ENCODE measurements at places on chromosomes 3 and 15. TPM values are rescaled to one million over a fixed set of nuclear protein-coding genes. Genes with fewer than 3 reads are reported as not detected.

- peak overlapping the region; percentile 81 for H3K27ac ChIP-seq
- H3K36me3 ChIP-seq, result no peaks in the 10 kb centered on the region
- H3K4me1 ChIP-seq, result peaks cover 55% of the 10 kb centered on the region
These were observed 295.2 kb upstream of the THBS1 start for GRCh38 chr15:39285663-39286062.

- H3K4me1 ChIP-seq, result peaks cover 28% of the 10 kb centered on the region
- peaks cover 18% of the 10 kb centered on the region for H3K36me3 ChIP-seq
- peak overlapping the region; percentile 59 for H3K27ac ChIP-seq
- H3K4me3 ChIP-seq, result peak overlapping the region; percentile 81
- peak; percentile 91 for DNase-seq
- H3K27me3 ChIP-seq, result no peaks in the 10 kb centered on the region
These were observed 936 bp downstream of the ZXDC start for GRCh38 chr3:126474498-126475412.

- no peak for DNase-seq
- H3K4me3 ChIP-seq, result no peak overlapping the region
- no peaks in the 10 kb centered on the region for H3K27me3 ChIP-seq
- peaks cover 7% of the 10 kb centered on the region for H3K36me3 ChIP-seq
- peaks cover 6% of the 10 kb centered on the region for H3K4me1 ChIP-seq
These were observed 227.8 kb downstream of the CDIN1 start for GRCh38 chr15:36807134-36807764.

DNA sequence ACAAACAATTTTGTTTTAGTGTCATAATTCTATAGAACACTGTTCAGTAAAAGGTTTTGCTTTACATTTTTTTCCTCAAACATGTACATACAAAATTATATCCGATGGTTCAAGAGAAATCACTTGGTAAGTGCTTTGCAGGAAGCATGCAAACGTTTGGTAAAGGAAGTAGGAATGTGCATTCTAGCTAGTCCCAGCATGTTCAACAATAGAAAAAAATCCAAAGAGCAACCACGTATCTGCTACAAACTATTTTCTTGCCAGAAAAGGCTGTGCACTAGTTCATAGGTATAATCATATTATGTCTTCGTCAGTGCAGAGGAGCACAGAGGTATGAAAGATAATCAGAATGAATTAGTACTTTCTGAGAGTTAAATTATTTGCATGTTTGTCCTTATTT, 58.0 kb downstream of the GPR160 start:
- H3K4me1 ChIP-seq, result no peaks in the 10 kb centered on the region
- no peak overlapping the region for H3K27ac ChIP-seq
- DNase-seq, result no peak
- H3K36me3 ChIP-seq, result peaks cover 45% of the 10 kb centered on the region

DNA sequence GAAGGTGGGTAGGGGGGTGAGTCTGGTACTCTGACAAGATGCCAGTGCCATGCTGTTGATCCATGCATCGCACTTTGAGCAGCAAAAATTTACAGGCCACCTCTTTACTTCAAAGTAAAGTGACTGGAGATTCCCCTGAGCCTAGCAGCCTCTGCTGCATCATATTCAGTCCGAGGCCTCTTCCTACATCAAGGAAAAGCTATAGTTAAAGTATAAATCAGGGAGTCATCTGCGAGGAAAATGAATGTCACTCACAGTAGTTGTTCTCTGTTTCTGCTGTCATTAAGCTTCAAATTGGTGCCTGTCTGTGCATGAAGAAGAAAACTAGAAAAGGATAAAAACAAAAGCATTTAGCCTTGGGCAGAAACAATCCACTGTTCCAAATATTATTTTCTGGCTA, 706.2 kb downstream of the TBL1XR1 start:
- no peak overlapping the region for H3K4me3 ChIP-seq
- H3K4me1 ChIP-seq, result no peaks in the 10 kb centered on the region
- no peaks in the 10 kb centered on the region for H3K27me3 ChIP-seq
- no peak for DNase-seq
- H3K36me3 ChIP-seq, result no peaks in the 10 kb centered on the region

DNA sequence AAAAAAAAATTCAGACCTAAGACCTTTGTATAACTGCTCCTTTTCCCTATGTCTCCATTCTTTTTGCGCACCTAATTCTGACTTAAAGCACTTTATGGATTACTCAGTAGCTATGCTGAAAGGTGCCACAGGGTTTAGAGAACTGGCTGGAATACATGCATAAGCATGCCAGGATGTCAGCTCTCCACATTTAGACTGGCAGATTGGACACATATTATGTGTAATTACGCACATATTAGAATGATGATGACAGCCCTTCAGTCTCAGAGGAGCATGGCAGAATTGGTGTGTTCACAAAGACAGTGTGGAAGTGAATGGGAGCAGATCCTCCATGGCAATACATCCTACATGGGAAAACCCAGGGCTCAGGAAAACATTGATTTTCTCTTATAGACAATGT, 108.1 kb upstream of the LSAMP start:
- no peaks in the 10 kb centered on the region for H3K4me1 ChIP-seq
- DNase-seq, result no peak
- no peak overlapping the region for H3K4me3 ChIP-seq
- H3K27ac ChIP-seq, result no peak overlapping the region
- H3K36me3 ChIP-seq, result no peaks in the 10 kb centered on the region
- no peaks in the 10 kb centered on the region for H3K27me3 ChIP-seq

DNA sequence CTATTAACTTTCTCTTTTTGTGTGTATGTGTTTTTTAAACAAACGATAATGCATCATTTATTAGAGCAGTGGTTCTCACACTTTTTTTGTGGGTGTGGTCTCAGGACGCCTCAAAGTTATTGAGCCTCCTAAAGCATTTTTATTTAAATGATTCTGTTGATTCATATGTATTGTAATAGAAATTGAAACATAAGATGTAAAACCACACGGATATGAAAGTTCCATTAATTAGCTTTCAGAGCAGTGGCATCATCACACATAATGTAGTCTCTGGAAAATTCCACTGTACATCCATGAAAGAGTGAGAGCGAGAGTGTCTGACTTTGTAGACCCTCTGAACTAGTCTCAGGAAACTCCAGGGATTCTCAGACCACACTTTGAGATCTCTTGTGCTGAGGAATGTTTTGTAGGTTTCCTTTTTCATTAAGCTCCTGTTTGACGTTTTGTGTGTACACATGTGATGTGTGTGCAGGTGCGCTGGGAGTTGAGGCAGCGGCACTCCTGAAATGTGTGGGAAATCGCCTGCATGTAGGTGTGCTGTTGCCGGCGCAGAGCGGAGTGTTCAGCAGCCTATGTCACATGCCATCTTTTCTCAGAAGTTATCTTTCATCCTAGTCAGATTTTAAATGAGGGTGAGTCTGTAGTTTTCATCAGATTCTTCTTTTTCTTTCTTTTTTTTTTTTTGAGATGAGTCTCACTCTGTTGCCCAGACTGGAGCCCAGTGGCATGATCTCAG, 5.3 kb upstream of the TRAK1 start:
- no peak for DNase-seq
- no peaks in the 10 kb centered on the region for H3K27me3 ChIP-seq
- H3K36me3 ChIP-seq, result peaks cover 5% of the 10 kb centered on the region
- H3K27ac ChIP-seq, result no peak overlapping the region
- peaks cover 19% of the 10 kb centered on the region for H3K4me1 ChIP-seq

- peaks cover 7% of the 10 kb centered on the region for H3K4me1 ChIP-seq
- no peaks in the 10 kb centered on the region for H3K27me3 ChIP-seq
- H3K36me3 ChIP-seq, result no peaks in the 10 kb centered on the region
These were observed 252.4 kb upstream of the CCDC54 start for GRCh38 chr3:107124885-107125284.

GRCh38 chr3:25585361-25586166, 79.1 kb downstream of the TOP2B start:
- peak overlapping the region; percentile 18 for H3K27ac ChIP-seq
- H3K27me3 ChIP-seq, result no peaks in the 10 kb centered on the region
- peak; percentile 74 for DNase-seq

GRCh38 chr15:62450061-62450460, 285.0 kb upstream of the C2CD4B start:
- H3K36me3 ChIP-seq, result no peaks in the 10 kb centered on the region
- peaks cover 29% of the 10 kb centered on the region for H3K4me1 ChIP-seq
- H3K4me3 ChIP-seq, result no peak overlapping the region
- H3K27ac ChIP-seq, result no peak overlapping the region
- no peaks in the 10 kb centered on the region for H3K27me3 ChIP-seq

- peaks cover 11% of the 10 kb centered on the region for H3K4me1 ChIP-seq
- no peaks in the 10 kb centered on the region for H3K27me3 ChIP-seq
- no peak overlapping the region for H3K4me3 ChIP-seq
- H3K27ac ChIP-seq, result peak overlapping the region; percentile 57
- peak; percentile 95 for DNase-seq
These were observed 48.7 kb upstream of the NR2E3 start for GRCh38 chr15:71761649-71762048.

DNA sequence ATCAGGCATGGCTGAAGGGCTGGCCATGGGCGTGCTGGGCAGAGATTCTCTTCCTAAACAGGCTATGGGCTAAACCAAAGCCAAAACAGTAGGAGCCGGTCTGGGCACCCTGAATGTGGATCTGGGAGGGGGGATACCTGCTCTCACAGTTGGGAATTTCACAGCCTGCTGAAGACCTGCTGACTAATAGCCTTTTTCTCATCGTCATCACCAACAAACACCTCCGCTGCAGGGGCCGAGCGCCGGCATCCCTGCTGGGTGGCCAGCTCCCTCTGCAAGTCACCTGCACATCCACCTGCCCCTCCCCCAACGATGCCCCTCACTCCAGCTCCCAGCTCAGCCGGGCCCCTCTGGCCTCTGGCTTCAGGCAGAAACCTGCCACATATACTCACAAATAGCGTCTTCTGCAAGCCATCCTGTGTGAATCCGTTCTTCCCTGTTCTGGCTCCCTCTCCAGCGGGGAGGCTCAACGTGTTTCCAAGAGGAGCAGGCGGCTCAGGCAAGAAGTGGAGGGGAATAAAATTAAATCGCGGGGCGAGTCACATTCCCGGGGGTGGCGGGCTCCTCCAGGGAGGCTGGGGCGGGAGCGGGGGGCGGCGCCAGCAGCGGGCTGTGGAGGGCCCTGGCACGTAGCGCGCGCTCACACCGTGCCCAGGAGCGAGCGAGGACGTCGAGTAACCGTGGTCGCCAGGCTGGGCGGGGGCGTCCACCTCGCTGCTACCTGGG, 466 bp downstream of the IQSEC1 start:
- peaks cover 11% of the 10 kb centered on the region for H3K4me1 ChIP-seq
- H3K27me3 ChIP-seq, result peaks cover 55% of the 10 kb centered on the region
- DNase-seq, result no peak
- H3K36me3 ChIP-seq, result no peaks in the 10 kb centered on the region

DNA sequence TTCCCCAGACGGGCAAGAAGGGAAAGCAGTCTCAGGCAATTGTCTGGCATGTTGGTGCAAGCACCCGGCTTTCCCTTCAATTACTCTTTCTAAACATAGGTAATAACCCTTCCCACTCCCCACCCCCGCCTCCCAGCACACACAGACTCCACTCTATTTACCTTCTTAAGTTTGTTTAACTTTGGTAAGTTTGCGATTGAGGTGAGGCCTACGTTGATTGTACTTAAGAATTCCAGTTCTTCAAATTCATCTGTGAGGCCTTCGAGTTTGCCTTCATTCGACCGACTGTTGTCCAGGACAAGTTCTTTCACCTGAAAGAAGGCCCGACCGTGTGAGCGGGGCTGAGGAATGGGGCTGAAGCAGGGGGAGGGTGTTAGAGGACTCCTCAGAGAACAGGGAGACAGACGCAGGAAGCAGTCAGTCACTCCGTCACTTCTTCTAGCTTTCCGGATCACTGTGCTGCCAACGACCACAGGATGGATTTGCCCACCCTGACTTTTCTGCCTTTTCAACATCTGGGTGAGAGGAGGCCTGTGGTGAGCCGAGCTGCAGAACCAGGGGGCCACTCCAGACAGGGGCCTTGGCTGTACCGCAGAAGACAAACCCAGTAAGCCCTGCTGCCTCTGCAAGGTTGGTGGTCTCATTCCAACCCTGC, 33.0 kb downstream of the ANP32A start:
- H3K4me1 ChIP-seq, result no peaks in the 10 kb centered on the region
- DNase-seq, result no peak
- no peak overlapping the region for H3K4me3 ChIP-seq
- H3K27ac ChIP-seq, result no peak overlapping the region
- no peaks in the 10 kb centered on the region for H3K27me3 ChIP-seq
- peaks cover 40% of the 10 kb centered on the region for H3K36me3 ChIP-seq

- H3K36me3 ChIP-seq, result no peaks in the 10 kb centered on the region
- peaks cover 42% of the 10 kb centered on the region for H3K4me1 ChIP-seq
- H3K27me3 ChIP-seq, result no peaks in the 10 kb centered on the region
These were observed 170.3 kb upstream of the CCDC54 start for GRCh38 chr3:107206945-107207344.

DNA sequence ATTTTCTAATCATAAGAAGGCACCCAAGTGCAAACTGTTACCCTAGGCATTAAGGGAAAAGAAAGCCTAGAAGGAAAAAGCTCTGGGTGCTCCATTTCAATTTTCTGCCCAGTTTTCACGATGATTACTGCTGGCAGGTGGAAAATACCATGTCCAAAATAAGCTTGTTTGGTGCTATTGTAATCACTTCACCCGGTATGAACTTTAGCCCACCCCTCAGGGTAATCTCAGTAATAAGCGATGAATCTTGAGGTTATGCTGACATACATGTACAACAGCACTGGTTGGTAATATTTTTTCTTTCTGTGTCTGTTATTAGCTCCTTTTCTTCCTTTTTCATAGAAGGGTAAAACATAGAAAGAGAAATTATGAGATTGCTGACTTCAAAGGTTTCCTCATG, 88.6 kb upstream of the MEX3B start:
- peaks cover 68% of the 10 kb centered on the region for H3K4me1 ChIP-seq
- peaks cover 4% of the 10 kb centered on the region for H3K36me3 ChIP-seq
- no peak overlapping the region for H3K4me3 ChIP-seq
- DNase-seq, result no peak
- H3K27me3 ChIP-seq, result no peaks in the 10 kb centered on the region

DNA sequence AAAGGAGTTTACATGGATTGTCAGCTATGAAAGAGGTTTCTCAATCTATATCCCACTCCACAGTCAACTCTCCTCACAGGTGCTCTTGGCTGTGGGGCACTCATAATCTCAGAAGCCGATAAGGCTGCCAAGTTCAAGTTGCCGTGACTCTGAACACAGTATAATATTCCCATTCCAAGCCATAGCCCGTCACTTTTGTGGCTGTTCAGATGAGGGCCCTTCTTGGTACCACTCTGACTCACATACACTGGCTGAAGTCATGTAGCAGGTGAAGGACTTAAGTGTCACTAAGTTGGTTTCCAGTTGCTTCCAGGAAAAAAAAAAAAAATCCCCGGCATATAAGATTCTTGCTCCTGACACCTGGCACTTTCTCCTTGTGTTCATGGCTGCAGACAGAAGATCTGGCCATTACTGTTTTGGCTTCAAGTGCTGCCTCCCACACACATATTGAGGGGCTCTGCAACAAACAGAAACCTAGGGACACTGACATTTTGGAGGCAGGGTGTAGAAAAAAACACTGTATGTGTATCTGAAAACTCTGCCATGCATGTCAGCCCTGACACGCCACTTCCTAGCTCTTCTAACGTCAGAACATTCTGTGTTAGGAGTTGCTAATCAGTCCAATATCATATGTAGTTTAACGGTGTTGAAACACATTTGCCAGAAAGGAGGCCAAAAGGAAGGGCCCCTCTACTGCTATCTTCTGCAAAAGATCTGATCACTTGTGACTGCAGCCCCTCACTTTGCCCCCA, 170.2 kb upstream of the ICE2 start:
- peaks cover 7% of the 10 kb centered on the region for H3K4me1 ChIP-seq
- no peak for DNase-seq
- no peaks in the 10 kb centered on the region for H3K27me3 ChIP-seq
- no peak overlapping the region for H3K27ac ChIP-seq
- H3K36me3 ChIP-seq, result no peaks in the 10 kb centered on the region

Gene UTS2B
- total RNA-seq, result 1.1 TPM

Gene SPTBN5
- 0.36 TPM for total RNA-seq

Gene ABCC5
- 18.0 TPM for total RNA-seq

Gene GOLGA8R
- 3.3 TPM for total RNA-seq

Gene CCPG1
- total RNA-seq, result 209 TPM

Gene PIERCE2
- total RNA-seq, result 5.3 TPM

Gene CEP152
- total RNA-seq, result 4.3 TPM

Gene GOLGA6B
- not detected for total RNA-seq

All from osteoblast (primary cell).